ENCODE measurements at places on chromosomes 1 and 21.

- DNase-seq = no peak
These were observed 23.3 kb downstream of the TTC34 start for GRCh38 chr1:2778220-2778592.

- no peak for DNase-seq
These were observed 41.2 kb downstream of the RRAGC start for GRCh38 chr1:38818175-38818976.

- DNase-seq = no peak
These were observed 91.0 kb downstream of the PTPN14 start for GRCh38 chr1:214460304-214460916.

GRCh38 chr1:94974824-94975223 lies 47.9 kb upstream of the CNN3 start:
- DNase-seq = no peak

Data from iPS DF 19.7 (cell line).